Uterine smooth muscle cell (primary cell): ENCODE measurements at places on chromosomes 1 and 21. TPM values are rescaled to one million over a fixed set of nuclear protein-coding genes. Genes with fewer than 3 reads are reported as not detected.

Gene MAP1LC3C
- total RNA-seq, result 0.25 and 0.44 TPM in 2 replicates

Gene CD1D
- total RNA-seq, result 0.11 and 0.25 TPM in 2 replicates

Gene PRELP
- 0.33 and 1.9 TPM in 2 replicates for total RNA-seq

Gene NBPF6
- total RNA-seq, result not detected in 2 replicates

Gene ORC1
- total RNA-seq, result 3.4 and 13.4 TPM in 2 replicates

Gene MFN2
- 61.0 and 84.4 TPM in 2 replicates for total RNA-seq

Gene PROX1
- total RNA-seq, result under 0.01 and 0.12 TPM in 2 replicates

Gene C8B
- total RNA-seq, result not detected in 2 replicates

Gene NR5A2
- under 0.01 TPM in 1 of 2 replicates, not detected in the other for total RNA-seq
